Fibroblast of lung (primary cell): ENCODE measurements at places on chromosomes 5 and 9. TPM values are rescaled to one million over a fixed set of nuclear protein-coding genes. Genes with fewer than 3 reads are reported as not detected.

Gene SPOCK1
- 34.9 and 44.9 TPM in 2 replicates for polyA plus RNA-seq

Gene PALM2AKAP2
- 3.7 and 7.7 TPM in 2 replicates for polyA plus RNA-seq

Gene HSDL2
- polyA plus RNA-seq, result 33.1 and 47.9 TPM in 2 replicates

Gene TIMD4
- not detected in 2 replicates for polyA plus RNA-seq

- no peak overlapping the region for H3K4me3 ChIP-seq
- H3K4me1 ChIP-seq, result no peaks in the 10 kb centered on the region
- H3K27ac ChIP-seq, result no peak overlapping the region
- peaks cover 2% of the 10 kb centered on the region for H3K27me3 ChIP-seq
- DNase-seq, result no peak
Measured at GRCh38 chr9:71637926-71638325, 130.4 kb downstream of the CEMIP2 start.

DNA sequence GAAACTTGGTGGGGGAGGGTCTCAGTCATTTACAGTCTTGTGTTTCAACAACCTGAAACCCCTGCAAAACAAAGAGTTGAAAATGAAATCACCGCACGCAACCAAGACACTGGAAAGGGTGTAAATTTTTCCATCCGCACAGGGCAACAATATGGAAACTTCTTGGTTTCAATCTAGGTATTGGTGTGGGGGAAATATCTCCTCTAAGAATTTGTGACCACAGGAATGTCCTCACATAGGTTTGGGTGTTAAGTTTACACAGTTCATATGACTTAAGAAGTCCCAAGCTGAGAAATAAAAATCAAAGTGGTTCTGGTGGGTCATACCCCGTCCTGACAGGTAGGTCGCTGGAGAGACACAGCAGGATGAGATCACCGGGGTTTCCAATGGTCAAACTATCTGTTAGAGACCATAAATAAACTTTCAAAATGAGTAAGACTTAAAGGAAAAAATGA lies 51.9 kb upstream of the PIP5K1B start:
- no peaks in the 10 kb centered on the region for H3K4me1 ChIP-seq
- H3K27ac ChIP-seq, result no peak overlapping the region
- H3K4me3 ChIP-seq, result no peak overlapping the region
- H3K36me3 ChIP-seq, result no peaks in the 10 kb centered on the region
- DNase-seq, result no peak

- peak; percentile 41 for DNase-seq
- H3K27me3 ChIP-seq, result no peaks in the 10 kb centered on the region
- no peaks in the 10 kb centered on the region for H3K4me1 ChIP-seq
- H3K36me3 ChIP-seq, result no peaks in the 10 kb centered on the region
Measured at GRCh38 chr5:176474476-176474875, 26.3 kb downstream of the FAF2 start.

GRCh38 chr5:39323542-39323941 lies 40.8 kb downstream of the C9 start:
- no peak for DNase-seq
- no peak overlapping the region for H3K27ac ChIP-seq
- no peaks in the 10 kb centered on the region for H3K36me3 ChIP-seq

- DNase-seq, result peak; percentile 14
- no peaks in the 10 kb centered on the region for H3K4me1 ChIP-seq
- no peak overlapping the region for H3K4me3 ChIP-seq
- no peaks in the 10 kb centered on the region for H3K27me3 ChIP-seq
Measured at GRCh38 chr9:78745331-78745730, 448.4 kb downstream of the PSAT1 start.

DNA sequence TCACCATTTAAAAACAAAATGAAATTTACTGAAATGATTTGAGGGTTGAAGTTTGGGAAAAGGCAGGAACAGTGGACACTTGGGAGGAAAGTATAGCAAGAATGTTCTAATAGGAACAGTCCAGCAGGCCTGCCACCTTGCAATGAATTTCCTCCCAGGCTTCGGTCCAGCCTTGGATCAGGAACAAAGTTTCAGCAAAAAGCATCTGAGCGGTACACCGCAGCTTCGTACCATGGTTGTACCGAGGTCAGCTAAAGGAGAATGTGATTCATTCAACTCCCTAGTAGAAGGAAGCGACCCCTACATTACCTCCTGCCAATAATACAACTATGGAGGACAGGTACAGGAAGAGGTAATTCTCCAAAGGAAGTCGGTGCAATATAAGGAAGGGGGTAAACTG lies 111.4 kb downstream of the ENC1 start:
- H3K4me1 ChIP-seq, result no peaks in the 10 kb centered on the region
- no peak overlapping the region for H3K27ac ChIP-seq
- no peaks in the 10 kb centered on the region for H3K36me3 ChIP-seq
- H3K4me3 ChIP-seq, result no peak overlapping the region
- no peaks in the 10 kb centered on the region for H3K27me3 ChIP-seq

GRCh38 chr5:117657541-117657940 lies 1082.9 kb upstream of the SEMA6A start:
- DNase-seq, result peak; percentile 5
- H3K4me1 ChIP-seq, result no peaks in the 10 kb centered on the region
- H3K4me3 ChIP-seq, result no peak overlapping the region
- no peaks in the 10 kb centered on the region for H3K36me3 ChIP-seq

- no peaks in the 10 kb centered on the region for H3K36me3 ChIP-seq
- H3K4me3 ChIP-seq, result no peak overlapping the region
- no peak overlapping the region for H3K27ac ChIP-seq
- DNase-seq, result no peak
Measured at GRCh38 chr5:143715616-143716015, 96.3 kb upstream of the HMHB1 start.

DNA sequence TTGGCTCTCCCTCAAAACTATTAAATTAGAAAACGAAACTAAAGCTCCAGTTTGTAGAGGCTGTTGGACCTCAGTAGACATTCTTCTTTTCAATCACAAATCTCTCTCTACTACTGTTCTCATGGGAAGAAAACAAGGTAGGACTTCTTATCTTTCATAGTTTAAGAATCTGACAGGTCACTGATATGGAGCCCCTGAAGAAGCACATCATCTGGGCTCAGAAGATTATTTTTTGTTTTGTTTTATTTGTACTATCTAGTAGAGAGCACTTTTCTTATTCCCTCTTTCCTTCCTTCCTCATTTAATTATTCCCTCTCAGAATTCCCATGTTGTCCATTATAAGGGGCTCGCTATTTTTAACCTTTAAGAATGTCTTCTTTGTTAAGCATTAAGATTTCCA lies 26.3 kb downstream of the STARD4 start:
- no peaks in the 10 kb centered on the region for H3K36me3 ChIP-seq
- no peaks in the 10 kb centered on the region for H3K27me3 ChIP-seq
- H3K27ac ChIP-seq, result no peak overlapping the region
- DNase-seq, result peak; percentile 28

GRCh38 chr9:90825586-90825985 lies 24.0 kb downstream of the SYK start:
- H3K4me3 ChIP-seq, result no peak overlapping the region
- no peak overlapping the region for H3K27ac ChIP-seq
- no peaks in the 10 kb centered on the region for H3K36me3 ChIP-seq
- H3K27me3 ChIP-seq, result no peaks in the 10 kb centered on the region

DNA sequence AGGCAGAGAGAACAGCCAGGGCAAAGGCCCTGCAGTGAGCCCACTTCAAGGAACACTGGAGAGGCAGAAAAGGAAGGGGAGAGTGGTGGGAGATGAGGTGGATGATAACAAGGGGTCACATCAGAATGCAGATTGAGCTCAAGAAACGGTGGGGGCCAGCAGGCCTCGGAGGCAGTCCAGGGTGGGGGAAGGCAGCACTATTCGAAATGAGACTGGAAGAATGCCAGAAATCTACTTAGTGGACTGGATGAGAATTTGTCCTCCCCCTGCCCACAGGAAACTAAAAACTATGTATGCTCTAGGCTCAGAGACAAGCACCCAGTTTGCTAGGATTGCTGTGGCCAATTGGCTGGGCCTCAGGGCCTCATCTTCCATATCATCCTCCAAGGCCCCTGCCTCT lies 148.7 kb downstream of the ADAMTS12 start:
- no peak overlapping the region for H3K27ac ChIP-seq
- H3K27me3 ChIP-seq, result no peaks in the 10 kb centered on the region
- H3K4me1 ChIP-seq, result no peaks in the 10 kb centered on the region
- no peak overlapping the region for H3K4me3 ChIP-seq
- H3K36me3 ChIP-seq, result no peaks in the 10 kb centered on the region
- DNase-seq, result no peak

- H3K4me3 ChIP-seq, result no peak overlapping the region
- H3K27me3 ChIP-seq, result no peaks in the 10 kb centered on the region
- no peak overlapping the region for H3K27ac ChIP-seq
- no peak for DNase-seq
- H3K4me1 ChIP-seq, result peaks cover 8% of the 10 kb centered on the region
Measured at GRCh38 chr5:173499471-173500212, 116.8 kb downstream of the BOD1 start.

- H3K4me3 ChIP-seq, result no peak overlapping the region
- H3K4me1 ChIP-seq, result no peaks in the 10 kb centered on the region
- no peaks in the 10 kb centered on the region for H3K27me3 ChIP-seq
- no peak for DNase-seq
- no peaks in the 10 kb centered on the region for H3K36me3 ChIP-seq
- H3K27ac ChIP-seq, result no peak overlapping the region
Measured at GRCh38 chr9:87615136-87615535, 110.8 kb upstream of the CTSL start.

DNA sequence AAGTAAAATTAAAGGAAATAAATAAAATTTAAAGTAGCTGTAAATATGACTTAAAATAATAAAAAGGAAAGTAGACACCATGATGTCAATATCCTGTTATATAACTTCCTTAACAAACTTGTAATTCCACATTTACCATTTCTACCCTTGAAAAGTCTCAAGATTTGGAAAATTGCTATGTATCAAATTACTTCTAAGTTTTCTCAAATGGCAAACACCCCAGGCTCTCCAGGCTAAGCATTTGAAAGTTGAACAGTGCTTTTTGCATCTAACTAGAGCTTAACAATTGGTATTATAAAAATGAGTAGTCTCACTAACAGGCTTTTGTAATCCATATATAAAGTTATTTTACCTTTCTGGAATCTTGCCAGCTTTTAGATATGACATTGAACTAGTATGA lies 41.5 kb upstream of the MACIR start:
- H3K36me3 ChIP-seq, result no peaks in the 10 kb centered on the region
- no peak overlapping the region for H3K27ac ChIP-seq
- H3K4me3 ChIP-seq, result no peak overlapping the region
- no peaks in the 10 kb centered on the region for H3K4me1 ChIP-seq
